ENCODE measurements at places on chromosomes 11 and 22.
A peak's percentile ranks its signal among the peaks of the same experiment; 100 is the strongest.

DNA sequence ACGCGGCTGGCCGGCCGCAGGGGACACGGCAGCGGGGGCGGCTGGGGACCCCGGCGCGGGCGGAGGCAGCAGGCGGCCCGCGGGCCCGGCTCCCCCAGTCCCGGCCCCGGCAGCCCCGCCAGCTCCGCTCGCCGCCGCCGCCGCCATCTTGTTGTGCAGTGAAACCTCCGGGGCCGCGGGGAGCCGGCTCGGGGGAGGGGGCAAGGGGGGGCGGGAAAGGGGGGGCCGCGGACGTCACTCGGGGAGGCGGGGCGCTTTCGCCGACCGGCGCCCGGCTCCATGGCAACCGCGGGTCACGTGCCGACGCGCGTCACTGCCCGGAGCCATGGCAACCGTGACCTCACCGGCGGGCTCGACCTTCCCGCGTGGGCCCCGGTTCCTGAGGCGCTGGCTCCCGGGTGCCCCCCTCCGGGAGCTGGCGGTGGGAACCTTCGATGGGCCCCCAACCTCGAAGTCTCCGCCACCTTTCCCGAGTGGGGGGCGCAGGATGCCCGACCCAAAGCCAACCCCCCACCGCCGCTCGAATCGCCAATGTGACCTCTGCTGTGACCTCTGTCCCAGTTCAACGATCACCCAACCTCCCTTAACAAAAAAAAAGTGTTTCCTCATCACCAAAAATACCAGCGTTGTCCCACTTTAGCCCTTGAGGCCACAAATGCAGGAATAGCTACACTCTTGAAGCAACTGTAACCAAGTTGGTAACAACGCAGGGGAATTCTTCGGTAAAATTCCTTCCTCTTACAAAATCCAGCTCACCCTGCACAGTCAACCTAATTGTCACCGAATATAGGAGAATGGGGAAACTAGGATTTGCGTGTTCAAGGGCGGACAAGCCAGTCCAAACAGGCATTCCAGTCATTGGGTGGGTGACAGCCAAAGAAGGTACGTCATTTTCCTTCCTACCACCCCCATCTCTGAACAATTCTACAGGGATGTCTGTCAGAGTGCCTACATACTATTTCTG, at the start of gene SIK3:
TSS of gene SIK3 (minus strand) at position 160 of the 964 bp plus-strand sequence. CDS start at position 147, 13 bp downstream.
- peak; percentile 96 for DNase-seq

DNA sequence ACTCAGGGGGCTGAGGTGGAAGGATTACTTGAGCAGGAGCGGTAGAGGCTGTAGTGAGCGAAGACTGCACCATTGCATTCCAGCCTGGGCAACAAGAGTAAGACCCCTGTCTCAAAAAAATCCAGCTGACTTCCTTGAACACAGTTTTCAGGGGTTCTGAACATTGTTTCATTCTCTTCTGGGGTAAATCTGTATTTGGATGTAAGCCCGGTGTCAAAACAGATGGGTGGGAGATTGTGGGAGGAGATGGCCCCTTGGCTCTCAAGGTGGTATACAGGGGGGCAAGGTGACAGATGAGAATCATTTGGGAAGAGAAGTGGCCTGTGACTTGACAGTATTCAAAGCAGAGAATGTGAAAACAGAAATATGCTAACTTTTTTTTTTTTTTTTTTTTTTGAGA, 4.8 kb downstream of the ESAM start:
- no peak for DNase-seq

GRCh38 chr22:30238661-30239487, 7.7 kb downstream of the LIF start:
- DNase-seq, result no peak

DNA sequence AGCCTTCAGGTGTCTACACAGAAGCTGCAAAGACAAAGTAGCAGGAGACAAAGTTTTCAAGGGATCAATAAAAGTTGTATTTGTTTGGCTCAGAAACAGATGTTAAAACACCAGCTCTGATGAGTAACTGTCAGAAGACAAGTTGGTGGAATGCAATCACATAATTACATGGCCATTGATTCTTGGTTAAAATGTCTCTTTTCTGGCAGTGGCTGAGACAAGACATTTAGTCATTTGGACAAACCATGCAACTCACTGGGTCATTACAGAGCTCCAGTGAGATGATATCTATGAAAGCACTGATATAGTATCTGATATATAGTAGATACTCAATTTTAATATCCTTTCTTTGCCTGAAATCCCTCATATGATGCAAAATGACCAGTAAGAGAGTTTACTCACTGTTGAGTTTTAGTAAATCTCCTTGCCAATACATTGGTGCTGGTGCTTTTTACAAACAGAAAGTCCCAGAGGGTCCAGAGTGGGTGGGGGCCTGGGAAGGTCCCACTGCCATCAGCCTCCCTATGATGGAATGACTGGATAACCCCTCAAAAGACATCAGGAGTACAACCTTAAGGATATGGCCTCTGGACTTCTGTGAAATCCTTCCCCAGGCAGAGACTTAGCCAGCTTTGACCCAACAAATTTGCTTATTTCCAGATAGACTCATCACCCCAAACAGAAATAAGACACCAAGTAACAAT, 95.0 kb downstream of the SLC1A2 start:
- DNase-seq, result no peak

DNA sequence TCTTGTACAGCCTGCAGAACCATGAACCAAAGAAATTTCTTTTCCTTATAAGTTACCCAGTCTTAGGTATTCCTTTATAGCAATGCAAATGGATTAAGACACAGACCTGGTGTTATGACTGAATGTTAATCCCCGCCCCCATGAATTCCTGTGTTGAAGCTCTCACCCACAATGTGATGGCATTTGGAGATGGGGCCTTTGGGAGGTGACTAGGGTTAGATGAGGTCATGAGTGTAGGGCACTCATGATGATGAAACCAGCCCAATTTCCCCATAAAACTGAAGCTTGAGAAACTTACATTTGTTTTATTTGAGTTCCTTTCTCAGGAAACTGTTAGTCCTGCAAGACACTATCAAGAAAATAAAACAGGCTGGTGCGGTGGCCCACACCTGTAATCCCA, 115.8 kb upstream of the THY1 start:
- DNase-seq, result no peak

DNA sequence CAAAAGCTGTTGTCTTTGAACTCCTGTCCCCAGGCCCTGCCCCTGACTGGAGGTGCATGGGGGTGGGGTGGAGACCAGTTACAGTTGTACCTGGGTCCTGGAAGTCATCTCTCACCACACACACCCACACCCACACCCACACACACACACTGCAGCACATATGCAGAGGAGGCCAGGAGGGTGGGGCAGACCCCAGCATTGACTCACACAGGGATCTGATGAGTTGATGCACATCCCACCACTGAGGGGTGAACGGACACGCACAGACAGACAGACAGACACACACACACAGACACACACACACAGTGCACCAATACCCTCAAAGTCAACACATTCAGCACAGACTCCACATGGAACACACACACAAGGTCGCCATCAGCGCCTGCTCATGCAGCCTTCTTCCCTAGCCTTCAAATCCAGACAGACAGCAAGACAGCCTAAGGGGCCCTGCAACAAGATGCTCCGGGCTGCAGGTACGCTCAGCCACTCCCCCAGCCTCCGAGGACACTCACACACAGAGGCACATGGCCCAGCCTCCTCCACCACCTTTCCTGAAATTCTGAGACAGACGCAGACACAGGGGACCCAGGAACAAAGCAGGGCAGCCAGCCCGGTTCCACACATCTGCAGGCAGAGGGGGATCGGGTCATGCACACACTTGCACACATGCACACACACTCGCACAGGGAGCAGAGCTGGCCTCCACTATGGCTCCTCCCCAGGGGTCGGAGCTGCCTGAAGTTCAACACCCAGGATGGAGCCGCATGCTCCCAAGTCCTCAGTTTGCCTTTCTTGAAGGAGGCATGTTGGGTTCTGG, 26.5 kb downstream of the SYT7 start:
- no peak for DNase-seq

DNA sequence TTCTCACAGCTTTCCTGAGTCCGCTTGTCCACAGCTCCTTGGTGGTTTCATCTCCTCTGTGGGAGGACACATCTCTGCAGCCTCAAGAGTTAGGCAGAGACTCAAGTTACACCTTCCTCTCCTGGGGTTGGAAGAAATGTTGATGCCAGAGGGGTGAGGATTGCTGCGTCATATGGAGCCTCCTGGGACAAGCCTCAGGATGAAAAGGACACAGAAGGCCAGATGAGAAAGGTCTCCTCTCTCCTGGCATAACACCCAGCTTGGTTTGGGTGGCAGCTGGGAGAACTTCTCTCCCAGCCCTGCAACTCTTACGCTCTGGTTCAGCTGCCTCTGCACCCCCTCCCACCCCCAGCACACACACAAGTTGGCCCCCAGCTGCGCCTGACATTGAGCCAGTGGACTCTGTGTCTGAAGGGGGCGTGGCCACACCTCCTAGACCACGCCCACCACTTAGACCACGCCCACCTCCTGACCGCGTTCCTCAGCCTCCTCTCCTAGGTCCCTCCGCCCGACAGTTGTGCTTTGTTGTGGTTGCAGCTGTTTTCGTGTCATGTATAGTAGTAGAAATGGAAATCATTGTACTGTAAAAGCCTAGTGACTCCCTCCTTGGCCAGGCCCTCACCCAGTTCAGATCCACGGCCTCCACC, 11.7 kb downstream of the RASD2 start:
- no peak for DNase-seq

DNA sequence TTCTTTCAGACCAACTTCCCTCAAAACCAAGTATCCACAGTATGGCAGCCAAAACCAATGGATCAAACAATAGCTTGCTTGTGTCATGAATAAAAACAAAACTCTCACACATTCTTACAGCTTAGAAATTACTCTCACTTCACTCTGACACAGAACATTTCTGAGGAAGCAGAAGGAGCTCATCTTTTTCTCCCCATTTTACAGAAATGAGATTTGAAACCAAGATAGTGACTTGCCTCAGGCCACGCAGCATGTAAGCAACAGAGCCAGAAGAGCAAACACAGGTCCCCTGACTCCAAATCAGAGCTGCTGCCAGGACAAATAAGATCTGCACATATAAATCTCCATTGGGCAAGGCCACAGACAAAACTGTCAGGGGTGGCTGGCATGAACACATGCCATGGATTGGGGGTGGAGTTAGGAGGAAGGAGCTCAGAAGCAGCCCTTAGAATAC, 64.8 kb downstream of the RAB30 start:
- DNase-seq, result peak; percentile 95

- DNase-seq, result no peak
Measured at GRCh38 chr22:46353483-46354105, 18.1 kb downstream of the TRMU start.

- no peak for DNase-seq
Measured at GRCh38 chr11:127118811-127119210, 118.2 kb upstream of the KIRREL3 start.

DNA sequence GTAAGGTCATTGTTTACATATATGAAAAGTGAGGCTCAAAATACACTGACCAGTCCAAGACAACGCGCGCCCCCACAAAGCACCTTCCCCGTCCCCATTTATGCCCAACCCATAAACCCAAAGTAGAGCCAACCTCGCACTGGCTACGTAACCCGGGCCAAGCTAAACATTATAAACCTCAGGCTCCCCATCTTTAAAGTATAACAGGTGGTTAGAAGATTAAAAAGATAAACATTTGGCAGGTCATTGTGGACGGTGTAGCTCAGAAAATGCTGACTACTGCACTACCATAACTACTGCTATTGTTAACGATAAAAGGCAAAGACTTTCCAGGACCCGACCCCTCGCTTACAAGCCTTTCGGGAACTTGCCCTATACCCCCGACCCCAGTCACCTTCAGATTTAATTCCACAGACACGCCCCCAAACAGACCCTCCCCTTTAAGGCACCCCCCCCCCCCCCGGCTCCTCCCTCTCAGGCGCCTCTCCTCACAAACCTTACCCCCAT, 470 bp downstream of the NUMA1 start:
- DNase-seq, result no peak

DNA sequence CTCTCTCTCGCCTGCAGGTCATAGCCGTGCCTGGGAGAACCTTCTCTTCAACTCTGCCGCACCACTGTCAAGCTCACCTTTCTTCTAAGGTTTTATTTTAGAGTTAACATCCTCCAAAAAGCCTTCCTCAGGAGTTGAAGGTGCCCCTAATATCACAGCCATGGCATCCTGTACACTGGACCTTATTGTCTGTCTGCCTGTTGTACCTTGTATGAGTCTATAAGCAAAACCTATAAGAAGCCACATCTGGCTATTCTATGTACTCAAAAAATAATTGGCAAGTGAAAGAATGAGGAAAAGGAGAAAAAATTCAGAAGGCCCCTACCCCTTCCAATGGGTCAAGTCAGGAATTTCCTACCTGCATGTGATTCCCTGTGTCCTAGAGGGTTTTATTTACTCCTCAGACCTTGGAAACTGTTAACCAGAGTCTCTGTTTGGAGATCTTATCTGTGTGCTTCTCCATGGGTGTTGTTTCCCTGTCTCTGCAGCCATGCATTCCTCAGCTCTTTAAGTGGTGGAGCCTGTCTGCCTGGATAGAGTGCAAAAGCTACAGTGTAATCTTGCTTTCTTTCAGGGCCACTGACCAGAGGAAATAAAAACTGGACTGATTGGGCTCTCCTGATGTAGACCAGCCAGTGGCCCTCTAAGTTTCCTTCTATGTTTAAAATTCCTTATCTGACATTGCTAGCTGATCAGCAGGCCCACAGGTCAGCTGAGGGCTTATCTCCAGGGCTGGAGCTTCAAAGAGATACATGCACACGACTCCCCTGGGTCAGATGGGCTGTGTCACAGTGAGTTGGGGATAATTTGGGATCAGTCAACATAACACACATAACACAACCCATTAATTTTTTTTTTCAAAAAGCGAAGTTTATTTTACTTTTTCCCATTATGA, 37.6 kb upstream of the TMEM135 start:
- DNase-seq, result no peak
